ENCODE measurements at places on chromosomes 7 and 10. TPM values are rescaled to one million over a fixed set of nuclear protein-coding genes. Genes with fewer than 3 reads are reported as not detected.

DNA sequence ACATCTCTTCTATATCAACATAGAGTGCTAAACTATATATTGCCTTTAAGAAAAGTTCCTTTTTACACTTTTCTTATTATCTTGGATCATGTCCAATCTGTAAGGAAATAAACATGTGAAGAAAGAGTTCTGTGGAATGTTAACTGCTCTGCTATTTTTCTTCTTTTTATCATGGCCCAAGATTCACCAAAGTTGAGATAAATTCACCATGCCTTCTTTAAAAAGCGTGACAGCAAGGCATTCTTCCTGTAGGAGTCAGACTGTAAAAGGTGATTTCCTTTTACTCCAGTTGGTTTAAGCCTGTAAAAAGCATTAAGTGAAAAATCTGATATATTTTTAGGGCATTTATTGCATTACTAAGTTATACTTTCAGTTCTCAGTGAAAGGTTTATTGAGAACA, 165.7 kb upstream of the FZD1 start:
- no peak for DNase-seq

Gene CRHR2
- 0.12 TPM for polyA plus RNA-seq

- DNase-seq, result no peak
These were observed 34.8 kb downstream of the PIP4K2A start for GRCh38 chr10:22679608-22680007.

GRCh38 chr10:63115732-63116383, 17.3 kb upstream of the NRBF2 start:
- peak; percentile 70 for DNase-seq

GRCh38 chr7:88344956-88345832, 38.5 kb upstream of the STEAP4 start:
- no peak for DNase-seq

- no peak for DNase-seq
These were observed 54.8 kb upstream of the RAB11FIP2 start for GRCh38 chr10:118101501-118101900.

DNA sequence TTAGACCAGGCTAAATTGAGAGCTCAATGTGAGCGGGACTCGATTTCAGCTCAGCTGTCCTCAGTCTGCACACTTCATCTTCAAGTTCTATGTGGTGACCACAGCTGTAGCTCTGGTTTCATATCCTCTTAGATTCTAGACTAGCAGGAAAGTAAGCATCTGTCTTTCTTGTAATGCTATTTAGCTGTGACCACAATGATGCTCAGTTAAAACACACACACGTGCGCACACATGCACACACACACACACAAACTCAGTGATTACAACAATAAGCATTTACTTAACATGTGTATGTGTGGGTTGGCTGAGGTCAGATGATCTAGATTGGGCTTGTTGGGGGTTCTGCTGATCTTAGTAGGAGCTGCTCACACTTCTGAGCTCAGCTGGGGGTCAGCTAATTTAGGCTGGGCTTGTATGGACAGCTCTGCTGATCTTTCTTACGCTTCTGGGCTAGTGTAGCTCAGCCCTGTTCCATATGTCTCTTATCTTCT, 82.5 kb downstream of the ZNF365 start:
- DNase-seq, result no peak

GRCh38 chr10:33955676-33956075, 621.2 kb upstream of the NRP1 start:
- no peak for DNase-seq

DNA sequence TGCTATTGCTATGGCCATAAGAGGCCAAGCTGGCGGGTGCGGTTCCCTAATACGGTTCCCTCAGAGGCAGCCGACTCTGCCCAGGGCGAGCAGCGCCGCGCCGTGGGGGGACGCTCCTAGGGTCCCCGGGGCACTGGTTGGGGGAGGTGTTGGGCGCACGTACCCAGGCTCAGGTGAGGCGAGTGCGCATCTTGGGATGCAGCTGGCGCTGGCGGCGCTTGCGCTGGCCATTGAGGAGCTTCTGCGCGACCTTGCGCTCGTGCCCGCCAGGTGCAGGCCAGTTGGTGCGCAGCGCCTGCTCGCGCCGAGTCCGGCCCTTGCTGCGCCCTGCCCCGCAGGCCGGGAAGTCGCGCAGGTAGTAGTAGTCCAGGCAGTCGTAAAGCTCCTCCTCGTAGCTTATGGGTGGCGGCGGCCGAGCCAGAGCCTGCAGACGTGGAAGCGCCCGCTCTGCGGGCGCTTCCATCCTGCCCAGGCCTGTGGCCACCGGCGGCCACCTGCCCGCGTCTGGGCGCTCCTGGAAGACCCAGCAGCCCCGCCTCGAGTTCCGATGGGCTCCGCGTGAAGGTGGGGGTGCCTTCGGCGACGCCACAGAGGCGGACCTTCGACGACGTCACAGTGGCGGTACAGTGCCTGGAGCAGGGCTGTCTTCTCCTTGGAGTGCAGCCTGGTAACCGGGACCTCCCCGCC, at the start of gene NUPR2:
NUPR2 (minus strand) TSS at position 566 of the 687 bp plus-strand sequence; CDS start at position 463, 103 bp downstream.
- peak; percentile 34 for DNase-seq

DNA sequence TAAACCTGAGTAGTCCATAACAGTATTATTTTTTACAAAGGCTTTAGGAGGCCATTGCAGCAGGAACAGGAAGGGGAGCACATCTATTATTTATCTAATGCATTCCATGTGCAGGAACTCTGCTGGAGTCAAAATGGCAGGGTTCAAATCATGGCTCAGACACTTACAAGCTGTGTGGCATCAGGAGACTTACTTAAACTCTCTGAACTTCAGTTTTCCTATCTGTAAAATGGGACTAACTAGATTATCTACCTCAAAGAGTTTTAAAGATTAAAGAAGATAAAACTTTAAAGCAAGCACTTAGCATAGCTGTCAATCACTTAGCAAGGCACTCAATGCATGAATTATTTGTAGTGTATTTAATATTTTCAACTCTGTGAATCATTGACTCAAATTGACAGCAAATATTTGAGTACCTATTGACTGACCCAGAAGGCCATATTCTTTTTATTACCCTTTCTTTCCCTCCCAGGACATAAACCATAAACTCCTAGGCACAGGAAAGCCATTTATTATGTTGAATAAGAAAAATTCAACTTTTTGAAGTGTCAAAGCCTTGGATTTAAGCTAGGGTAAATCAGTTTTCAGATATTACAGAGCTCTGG, 115.8 kb upstream of the FAM204A start:
- no peak for DNase-seq

GRCh38 chr10:64376167-64376566, 855.0 kb downstream of the REEP3 start:
- DNase-seq, result no peak

- DNase-seq, result no peak
These were observed 44.8 kb upstream of the HPSE2 start for GRCh38 chr10:99280472-99280871.

DNA sequence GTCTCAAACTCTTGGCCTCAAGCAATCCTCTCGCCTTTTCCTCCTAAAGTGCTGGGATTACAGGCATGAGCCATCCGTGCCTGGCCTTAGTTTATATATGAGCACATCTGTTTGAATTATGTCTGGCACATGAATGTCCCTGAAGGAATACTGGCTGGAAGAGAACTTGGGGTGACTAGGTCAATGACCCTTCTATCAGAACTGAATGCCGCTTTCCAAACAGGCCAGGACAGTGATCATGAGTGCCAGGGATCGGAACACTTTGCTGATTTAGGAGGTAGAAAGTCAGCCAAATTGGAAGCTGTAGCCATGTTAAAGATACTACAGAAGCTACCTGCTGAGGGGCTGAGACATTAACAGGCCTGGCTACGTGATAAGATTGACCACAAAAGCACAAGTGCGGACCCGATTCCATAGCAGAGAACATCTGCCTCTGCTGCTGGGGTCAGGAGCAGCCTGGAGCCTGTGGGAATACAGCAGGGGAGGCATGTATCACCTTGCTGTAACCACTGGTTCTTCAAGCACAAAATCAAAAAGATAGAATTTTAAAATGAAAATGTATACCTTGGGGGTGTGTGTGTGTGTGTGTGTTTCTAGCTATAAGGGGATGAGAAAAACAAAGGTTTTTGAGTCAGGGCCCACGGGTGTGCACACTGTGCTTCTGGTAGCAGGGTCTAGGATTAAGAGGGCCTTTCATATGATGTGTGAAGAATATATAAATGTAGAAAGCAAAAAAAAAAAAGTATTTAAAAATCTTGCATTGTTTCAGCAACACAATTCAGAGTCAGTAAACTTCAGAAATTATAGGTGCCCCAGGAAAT, 293.7 kb downstream of the BBS9 start:
- no peak for DNase-seq

- no peak for DNase-seq
These were observed 162.3 kb upstream of the CSTF2T start for GRCh38 chr10:51861731-51862130.

Gene EBF3
- polyA plus RNA-seq, result 1.6 TPM

DNA sequence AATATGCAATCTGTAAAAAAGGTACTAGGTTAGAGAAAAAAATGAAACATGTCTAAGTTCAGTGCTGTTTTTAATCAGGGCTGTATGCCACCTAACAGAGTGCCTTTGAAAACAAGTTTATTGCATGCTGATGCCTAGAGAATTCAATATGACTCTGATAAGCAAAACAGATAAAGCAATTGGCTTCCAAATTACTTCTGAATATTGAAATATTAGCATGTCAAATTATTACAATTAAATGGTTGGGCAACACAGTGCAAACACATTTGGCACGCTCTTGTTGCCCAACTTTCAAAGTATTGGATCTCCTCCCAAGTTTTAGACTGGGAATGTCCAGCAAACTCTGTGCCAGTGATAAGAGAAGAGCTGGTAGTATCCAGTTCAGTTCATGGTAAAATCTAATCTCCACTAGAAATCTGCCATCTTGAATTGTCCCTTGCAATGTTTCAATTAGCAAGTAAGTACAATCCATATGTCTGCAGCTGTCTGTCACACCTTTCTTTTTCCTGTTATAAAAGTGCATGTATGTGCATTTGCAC, 65.2 kb upstream of the FAM133B start:
- no peak for DNase-seq

Gene GPR15LG
- polyA plus RNA-seq, result not detected

DNA sequence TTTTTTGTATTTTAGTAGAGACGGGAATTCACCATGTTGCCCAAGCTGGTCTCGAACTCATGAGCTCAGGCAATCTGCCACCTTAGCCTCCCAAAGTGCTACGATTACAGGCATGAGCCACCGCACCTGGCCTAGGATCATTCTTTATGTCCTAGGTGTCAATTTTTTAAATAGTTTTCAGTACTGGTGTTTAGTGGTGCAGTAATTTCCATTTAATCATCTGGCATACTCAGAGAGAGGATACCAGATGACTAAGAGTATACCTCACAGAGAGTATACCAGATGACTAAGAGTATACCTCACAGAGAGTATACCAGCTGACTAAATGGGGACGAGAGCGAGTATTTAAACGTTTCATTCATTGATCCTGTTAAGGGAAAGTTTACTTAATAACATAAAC, 37.3 kb upstream of the TMEM248 start:
- DNase-seq, result no peak

Gene CALHM3
- not detected for polyA plus RNA-seq

GRCh38 chr7:20214921-20215669, 2.1 kb downstream of the MACC1 start:
- DNase-seq, result no peak

Gene CTAGE8
- 8.3 TPM for polyA plus RNA-seq

- DNase-seq, result no peak
These were observed 79.4 kb upstream of the NXPH1 start for GRCh38 chr7:8353991-8354390.

- DNase-seq, result peak; percentile 23
These were observed 420 bp upstream of the MINPP1 start for GRCh38 chr10:87504307-87504639.

- peak; percentile 41 for DNase-seq
These were observed 105.8 kb downstream of the SEMA3A start for GRCh38 chr7:84088802-84089201.

DNA sequence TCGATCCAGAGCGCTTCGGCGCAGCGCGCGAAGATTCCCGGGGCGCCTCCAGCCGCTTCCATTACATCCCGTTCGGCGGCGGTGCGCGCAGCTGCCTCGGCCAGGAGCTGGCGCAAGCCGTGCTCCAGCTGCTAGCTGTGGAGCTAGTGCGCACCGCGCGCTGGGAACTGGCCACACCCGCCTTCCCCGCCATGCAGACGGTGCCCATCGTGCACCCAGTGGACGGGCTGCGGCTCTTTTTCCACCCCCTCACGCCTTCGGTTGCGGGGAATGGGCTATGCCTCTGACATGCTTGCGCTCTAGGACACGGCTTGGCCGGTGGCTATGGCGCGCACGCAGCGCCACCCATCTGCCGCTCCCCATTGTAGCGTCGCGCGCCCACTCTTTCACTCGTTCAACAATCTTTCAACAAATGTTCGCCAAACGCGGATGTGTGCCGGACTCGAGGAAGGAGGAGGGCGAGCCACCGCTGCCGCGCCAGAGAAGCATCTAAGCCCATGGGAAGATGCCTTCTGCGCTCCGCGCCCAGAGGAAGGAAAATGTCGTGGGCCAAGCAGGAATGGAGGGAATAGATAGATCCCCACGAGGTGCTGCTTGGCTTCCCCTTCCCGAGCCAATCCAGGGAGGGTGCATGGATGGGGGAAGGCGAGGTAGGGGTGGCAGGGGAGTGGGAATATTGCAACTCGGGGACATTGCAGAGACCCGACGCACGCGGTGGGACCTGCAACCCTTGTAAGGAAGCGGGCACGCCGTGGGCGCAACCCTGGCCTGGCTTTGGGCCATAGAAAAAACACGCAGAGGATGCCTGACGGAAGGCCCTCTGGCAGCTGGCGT, 5.1 kb upstream of the CYP26A1 start:
- no peak for DNase-seq

DNA sequence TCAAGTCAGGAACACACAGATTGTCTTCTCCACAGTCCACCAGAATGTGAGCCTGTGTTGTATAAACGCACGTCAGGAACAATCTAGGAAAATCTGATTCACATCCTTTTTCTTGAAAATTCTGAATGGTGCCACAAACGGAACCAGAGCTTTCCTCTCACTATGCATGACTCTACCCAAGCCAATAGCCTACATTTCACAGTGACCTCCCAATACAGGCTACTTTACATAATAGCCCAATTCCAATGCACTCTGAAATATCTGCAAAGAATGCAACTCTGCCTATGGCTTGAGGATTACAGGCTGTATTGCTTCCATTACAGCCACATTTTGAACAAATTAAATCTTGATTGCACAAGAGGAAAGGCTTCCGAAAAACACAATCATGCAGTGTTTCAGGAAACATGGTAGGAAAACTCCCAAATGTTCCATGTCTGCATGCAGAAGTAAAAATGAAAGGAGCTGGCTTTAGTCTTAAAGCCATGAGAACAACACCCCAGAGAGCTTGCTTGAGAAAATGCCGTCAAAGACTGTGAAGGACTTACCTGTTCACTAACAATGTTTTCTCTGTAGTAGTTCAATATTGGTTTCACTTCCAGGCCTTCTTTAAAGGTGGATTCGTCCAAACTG, 113.9 kb downstream of the ITGA8 start:
- no peak for DNase-seq

DNA sequence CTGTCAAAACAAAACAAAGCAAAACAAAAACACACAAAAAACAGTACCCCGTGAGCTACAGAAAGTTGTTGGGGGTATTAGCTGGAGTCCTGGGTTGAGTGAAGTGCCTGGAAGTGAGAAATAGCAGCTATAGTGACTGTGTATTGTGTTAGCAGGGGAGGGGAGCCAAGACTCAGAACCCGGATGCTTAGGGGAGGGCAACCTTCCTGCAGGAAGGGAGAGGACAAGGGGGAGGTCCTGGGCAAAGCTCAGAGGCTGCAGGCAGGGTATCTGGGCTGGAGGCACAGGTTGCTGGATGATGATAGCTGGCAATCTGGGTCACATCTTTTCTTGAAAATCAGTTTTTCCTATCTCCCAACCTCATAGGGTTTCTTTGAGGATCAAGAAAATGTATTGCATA, 75.8 kb upstream of the PARD3 start:
- DNase-seq, result no peak

- DNase-seq, result peak; percentile 88
These were observed 646.0 kb downstream of the KCNMA1 start for GRCh38 chr10:76991621-76992020.
